ENCODE measurements at places on chromosomes 11 and 22. TPM values are rescaled to one million over a fixed set of nuclear protein-coding genes. Genes with fewer than 3 reads are reported as not detected.

DNA sequence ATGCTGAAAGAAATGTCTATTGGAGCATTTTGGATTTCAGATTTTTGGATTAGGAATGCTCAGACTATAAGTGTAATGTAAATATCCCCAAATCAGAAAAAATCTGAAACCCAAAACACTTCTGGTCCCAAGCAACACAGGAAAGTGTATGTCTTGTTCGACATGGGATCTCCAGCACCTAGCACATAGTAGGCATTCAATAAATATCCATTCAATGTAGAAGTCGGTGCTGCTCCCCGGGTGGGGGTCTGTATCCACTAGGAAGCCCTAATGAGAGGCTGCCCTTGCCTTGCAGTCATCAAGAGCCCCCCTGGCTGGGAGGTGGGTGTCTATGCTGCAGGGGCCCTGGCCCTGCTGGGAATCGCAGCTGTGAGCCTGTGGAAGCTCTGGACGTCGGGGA, 11.4 kb downstream of the SYT12 start:
- DNase-seq = no peak

GRCh38 chr11:34616830-34617504, 3.9 kb upstream of the EHF start:
- DNase-seq = no peak

DNA sequence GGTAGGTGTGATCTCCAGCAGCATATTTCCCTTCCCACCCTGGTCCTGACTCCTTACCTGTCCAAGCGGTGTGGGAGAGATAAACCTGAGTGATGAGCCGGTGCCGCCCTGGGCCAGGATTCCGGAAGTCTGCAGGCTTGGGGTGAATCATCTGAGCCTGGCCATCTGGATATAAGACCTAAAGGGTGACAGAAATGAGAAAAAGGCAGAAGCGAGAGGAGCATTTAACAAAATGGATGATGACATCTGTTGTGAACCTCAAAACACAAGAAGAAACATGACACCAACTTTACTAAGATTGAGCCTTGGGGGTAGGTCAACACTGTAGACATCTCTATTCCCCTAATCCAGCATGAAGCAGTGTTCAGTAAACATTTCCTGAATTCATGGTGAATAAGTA, 62.8 kb downstream of the AAMDC start:
- no peak for DNase-seq

GRCh38 chr11:70746351-70746750, 348.0 kb downstream of the CTTN start:
- no peak for DNase-seq

- no peak for DNase-seq
These were observed 2.4 kb downstream of the PGR start for GRCh38 chr11:101127197-101127698.

GRCh38 chr22:37801946-37802309, 5.8 kb upstream of the GCAT start:
- peak; percentile 52 for DNase-seq

- DNase-seq = no peak
These were observed 305.9 kb downstream of the CADM1 start for GRCh38 chr11:115198321-115198741.

GRCh38 chr11:3160252-3161031, 4.7 kb downstream of the OSBPL5 start:
- peak; percentile 89 for DNase-seq

DNA sequence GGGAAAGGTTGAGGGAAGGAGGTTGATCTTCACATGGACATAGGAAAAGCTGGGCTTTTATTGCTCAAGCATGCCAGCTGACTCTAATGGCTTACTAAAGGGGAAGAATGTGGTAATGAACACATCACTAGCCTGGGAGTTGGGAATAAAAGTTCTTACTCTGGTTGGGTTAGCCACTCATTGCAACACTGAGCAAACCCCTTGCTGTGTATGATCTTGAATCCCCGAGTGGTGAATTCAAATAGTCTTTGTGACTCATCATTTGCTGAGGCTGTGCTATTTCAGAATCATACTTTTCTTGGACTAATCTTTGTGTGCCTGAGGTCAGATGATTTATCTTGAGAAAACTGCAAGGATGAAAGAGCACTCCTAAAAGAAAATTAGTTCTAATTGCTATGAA, 304.1 kb upstream of the ANO5 start:
- no peak for DNase-seq

DNA sequence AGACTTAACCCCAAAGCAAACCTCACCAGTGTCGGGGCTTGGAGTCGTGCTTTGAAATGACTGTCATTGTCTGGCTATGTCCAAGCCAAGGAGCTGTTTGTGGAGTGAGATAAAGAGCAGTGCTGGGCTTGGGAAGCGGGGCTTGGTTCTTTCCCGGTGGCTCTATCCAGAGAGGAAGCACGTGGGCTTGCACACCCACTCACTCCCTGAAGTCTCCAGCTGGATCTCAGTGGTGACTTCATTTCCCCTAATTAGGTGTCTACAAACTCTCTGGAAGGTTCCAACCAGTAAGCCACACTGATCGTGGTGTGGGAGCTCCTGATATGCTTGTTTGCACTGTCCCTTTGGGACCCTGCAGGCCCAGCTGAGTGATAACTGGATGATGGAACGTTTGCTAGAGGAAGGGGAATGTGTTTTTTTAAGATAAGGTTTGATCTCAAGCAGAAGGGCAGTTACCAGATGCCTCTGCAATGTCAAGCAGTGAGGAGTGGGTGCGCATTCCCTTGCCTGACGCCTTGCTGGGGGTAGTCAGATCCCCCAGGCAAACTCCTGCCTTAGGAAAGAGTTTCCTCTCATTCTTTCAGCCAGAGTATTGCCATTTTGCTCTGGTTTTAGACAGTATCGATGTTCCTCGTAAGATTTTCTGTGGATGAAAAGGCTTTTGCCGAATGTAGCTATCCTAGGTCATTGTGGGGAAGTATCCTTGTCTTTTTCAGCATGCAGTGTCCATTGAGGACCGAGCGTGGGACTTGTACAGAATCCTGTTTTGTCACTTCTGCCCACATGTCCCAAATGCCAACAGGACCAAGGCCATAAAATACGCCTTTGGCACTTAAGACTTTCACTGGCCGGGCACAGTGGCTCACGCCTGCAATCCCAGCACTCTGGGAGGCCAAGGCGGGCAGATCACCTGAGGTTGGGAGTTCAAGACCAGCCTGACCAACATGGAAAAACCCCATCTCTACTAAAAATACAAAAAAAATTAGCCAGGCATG, 90.9 kb downstream of the MICAL2 start:
- DNase-seq = no peak

PRDM11 gene
- 8.3 TPM for total RNA-seq

RIMBP3B gene
- 0.05 TPM for total RNA-seq

KDM2A gene
- 80.6 TPM for total RNA-seq

SART1 gene
- total RNA-seq = 50.9 TPM
